Suppressor macrophage (primary cell): ENCODE measurements at places on chromosomes 2 and 18.

DNA sequence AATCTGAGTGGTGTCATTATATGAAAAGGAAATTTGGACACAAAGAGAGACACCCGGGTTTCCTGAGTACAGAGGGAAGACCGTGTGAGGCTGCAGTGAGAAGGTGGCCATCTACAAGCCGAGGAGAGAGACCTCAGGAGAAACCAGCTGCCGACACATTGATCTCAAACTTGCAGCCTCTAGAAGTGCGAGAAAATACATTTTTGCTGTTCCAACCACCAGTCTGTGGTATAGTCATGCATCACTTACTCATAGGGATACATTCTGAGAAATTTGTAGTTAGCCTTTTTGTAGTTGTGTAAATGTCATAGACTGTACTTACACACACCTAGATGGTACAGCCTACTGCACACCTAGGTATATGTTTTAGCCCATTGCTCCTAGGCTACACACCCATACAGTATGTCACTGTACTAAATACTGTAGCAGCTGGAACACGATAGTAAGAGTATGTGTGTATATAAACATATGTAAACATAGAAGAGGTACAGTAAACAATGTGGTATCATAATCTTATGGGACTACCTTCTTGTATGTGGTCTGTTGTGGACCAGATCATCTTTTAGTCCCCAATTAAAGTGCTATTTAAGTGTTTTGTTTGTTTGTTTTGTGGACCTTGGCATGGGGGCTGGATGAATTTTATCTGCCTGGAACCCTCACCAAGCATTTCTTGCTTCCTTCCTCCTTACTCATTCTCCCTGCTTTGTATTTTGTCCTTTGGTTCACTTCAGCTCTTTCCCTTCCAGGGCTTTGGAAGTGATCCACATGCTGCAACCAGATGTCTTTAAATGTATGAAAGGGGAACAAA is 38.3 kb upstream of the SESTD1 start:
- DNase-seq, result no peak

DNA sequence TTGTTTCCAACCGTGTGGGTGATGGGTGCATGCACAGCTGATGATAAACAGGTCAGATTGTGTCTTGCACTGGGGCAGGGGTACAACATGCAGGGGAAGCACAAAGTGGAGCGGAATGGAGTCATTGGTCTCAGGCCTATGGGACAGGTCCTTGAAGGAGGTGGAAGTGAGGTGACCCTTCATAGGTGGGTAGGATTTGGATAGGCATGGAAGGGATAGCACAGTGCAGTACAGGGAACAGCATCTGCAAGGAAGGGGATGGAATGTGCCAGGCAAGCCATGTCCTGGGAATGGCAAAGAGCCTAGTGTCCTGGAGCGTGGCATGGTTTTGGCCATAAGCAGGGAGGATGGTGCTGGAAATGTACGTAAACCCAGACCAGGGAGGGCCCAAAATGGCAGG is 143.9 kb downstream of the CAPN13 start:
- no peak for DNase-seq

DNA sequence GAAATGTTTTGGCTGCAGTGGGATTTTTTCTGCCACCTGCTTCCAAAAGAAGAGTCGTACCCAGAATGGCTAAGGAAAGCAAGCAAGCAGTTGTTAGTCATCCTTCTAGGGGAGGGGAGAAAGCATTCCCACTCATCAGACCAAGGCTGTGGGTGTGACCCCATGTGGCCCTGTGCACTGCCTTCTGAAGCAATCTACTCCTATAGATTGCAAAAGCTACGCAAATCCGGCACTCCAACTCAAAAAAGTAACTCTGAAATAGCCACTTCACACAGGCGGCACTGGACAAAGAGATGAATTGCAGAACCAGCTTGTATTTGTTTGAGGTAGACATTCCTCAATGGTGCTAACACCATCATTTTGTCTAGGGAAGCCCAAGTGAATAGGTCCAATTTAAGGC is 44.3 kb downstream of the ST3GAL5 start:
- DNase-seq, result peak; percentile 85

- DNase-seq, result no peak
Observed at GRCh38 chr2:210189452-210190138, 18.4 kb upstream of the KANSL1L start.

GRCh38 chr2:70888923-70889715 is 46.6 kb upstream of the ATP6V1B1 start:
- no peak for DNase-seq

DNA sequence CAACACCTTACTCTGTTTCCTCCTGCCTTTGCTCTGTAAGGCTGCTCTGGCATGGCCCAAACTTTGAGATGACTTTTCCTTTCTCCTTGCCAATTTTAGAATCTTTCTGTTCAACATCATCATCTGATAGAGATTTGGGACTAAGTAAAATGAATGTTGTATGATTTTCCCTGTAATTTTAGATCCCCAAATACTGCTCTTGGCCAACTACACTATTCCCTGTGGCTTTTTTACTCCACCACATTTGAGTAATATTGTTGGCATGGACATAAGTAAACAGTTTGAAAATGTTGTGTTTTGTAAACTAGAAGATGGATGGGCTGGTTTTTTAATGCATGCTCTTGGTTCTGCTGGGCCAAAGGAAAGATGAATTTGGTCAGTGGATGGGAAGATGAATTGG is 12.1 kb downstream of the LTBP1 start:
- no peak for DNase-seq

- no peak for DNase-seq
Observed at GRCh38 chr2:186992597-186992996, 143.6 kb upstream of the ZSWIM2 start.

DNA sequence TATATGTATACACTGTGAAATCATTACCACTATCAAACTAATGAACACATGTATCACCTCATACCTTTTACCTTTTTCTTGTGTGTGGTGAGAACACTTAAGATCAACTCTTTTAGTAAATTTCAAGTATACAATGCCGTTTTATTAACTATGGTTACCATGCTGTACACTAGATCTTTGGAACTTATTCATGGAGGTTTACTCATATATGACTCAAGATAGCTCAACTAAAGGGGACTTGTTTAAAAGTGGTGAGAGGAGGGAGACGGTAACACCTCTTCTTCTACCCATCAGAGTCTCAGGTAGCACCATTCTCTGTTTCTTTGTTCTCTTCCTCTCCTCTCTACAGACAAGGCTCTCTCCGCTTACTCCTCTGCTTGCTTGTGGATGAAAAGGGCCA is 36.1 kb upstream of the TMEM178A start:
- no peak for DNase-seq

- no peak for DNase-seq
Observed at GRCh38 chr18:28792404-28793086, 615.6 kb upstream of the CDH2 start.

DNA sequence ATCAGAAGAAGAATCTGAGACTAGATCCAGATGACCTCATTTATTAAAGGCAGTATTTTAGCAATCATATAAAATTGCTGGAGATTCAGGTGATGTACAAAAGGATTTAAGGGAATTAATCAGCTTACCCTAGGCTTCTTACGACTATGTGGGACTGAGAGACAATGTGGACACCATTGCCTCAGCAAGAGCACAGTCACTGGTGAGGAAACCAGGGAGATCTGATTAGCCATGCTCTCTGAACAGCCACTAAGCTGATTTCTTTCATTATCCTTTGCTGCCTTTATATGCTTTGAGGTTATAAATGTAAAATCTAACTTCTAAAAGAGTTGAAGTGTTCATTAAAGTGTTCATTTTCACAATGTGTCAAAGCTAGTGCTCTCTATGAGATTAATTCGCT is 22.7 kb upstream of the GULP1 start:
- no peak for DNase-seq

DNA sequence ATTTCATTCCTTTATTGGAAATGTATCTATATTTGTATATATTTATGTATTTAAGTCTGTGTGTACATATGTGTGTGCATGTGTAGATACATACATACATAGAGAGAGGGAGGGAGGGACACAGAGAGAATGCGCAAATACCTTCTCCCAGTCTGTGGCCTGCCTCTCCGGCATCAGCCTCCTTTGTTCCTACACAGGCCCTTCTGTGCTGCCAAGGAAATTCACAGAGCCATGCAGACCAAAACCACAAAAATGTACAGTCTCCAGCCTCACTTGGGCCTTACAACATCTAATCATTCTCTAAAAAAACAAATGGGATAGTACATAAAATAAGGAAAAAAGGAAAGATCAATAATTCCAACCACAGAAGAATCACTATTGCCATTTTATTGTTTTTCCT is 8.8 kb upstream of the CRACDL start:
- no peak for DNase-seq

- no peak for DNase-seq
Observed at GRCh38 chr18:58955738-58956137, 91.1 kb downstream of the ZNF532 start.

GRCh38 chr2:10963155-10963554 is 51.4 kb downstream of the KCNF1 start:
- peak; percentile 53 for DNase-seq

GRCh38 chr18:63492851-63493250 is 16.1 kb downstream of the SERPINB5 start:
- DNase-seq, result no peak

- no peak for DNase-seq
Observed at GRCh38 chr2:69209482-69209881, 177.5 kb downstream of the GFPT1 start.

DNA sequence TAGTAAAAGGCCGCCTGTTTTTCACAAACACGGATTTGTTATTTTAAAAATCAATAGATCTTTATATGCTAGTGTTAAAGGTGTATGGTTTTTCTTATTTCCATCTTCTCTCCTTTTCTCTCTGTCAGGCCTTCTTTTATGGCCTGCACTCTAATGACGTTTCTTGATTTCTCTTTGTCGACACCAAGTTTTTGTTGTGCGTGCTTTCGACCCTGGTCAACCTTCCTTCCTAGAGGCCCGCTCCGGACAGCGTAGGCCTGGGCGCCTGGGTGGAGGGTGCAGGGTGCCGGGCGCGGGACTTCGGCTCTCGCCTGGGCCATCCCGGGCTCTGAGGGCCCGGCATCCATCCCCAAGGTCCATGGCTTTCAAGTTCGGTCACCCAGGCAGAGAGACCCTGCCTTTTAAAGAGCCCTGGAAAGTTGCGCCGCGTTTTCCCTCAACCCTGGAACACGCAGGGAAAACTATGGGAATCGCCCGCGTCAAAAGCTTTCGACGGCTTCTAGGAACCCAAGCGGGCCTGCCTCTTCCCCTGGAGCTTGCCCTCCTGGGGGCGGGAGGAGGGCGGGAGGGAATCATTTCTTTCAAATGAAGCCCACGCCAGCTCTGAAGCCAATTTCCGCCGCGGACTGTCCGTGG is 4.1 kb upstream of the SATB2 start:
- DNase-seq, result no peak

- peak; percentile 51 for DNase-seq
Observed at GRCh38 chr2:70854411-70854810, 18.8 kb upstream of the CD207 start.

DNA sequence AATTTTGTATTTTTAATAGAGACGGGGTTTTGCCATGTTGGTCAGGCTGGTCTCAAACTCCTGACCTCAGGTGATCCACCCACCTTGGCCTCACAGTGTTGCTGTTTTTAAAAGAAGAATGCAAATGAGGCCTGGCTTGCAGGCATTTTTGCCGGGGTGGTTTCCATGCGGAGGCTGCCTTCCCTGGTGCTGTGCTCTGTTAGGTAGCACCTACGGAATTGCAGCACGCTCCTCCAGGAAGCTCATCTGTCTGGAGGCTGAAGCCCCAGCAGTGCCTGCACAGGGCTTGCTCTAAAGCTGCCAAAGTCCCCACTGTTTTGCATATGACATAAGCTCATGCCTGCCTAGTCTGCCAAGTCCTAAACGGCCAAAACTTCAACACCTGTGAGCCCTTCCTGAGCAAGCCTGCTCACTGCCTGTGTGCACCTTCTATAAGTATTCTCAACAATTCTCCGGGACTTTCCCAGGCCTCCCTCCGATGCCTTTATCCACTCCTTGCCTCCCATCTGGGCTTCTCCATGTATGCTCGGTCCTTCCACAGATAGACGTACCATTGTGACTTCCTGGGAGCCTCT is 551.3 kb upstream of the RAB6C start:
- no peak for DNase-seq

DNA sequence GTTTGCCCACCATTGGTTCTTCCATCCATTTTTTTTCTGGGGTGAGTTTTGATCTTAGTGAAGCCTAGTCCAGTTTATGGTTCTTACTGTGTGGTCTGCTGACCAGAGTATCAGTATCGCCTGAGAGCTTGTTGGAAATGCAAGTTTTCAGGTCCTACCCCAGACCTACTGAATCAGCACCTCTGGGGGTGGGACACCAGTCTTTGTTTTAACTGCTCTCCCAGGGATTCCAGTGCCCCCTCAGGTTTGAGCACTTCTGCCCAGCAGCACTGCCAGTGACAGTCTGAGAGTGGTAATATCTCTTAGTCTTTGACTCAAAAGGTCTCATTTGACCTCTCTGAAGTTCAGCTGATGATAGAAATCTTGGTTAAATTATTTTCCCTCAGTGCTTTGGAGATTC is 269.3 kb downstream of the ALPK2 start:
- DNase-seq, result no peak

GRCh38 chr18:30406728-30407127 is 635.8 kb downstream of the DSC3 start:
- DNase-seq, result no peak

- no peak for DNase-seq
Observed at GRCh38 chr18:9965711-9966624, 52.2 kb downstream of the VAPA start.

GRCh38 chr18:46324087-46324955 is 220.1 kb downstream of the HAUS1 start:
- DNase-seq, result peak; percentile 88
